ENCODE measurements at places on chromosomes 6 and 20.

- DNase-seq: no peak
Measured at GRCh38 chr6:169169941-169170582, 83.6 kb downstream of the THBS2 start.

- DNase-seq: no peak
Measured at GRCh38 chr6:387293-387741, 4.2 kb upstream of the IRF4 start.

DNA sequence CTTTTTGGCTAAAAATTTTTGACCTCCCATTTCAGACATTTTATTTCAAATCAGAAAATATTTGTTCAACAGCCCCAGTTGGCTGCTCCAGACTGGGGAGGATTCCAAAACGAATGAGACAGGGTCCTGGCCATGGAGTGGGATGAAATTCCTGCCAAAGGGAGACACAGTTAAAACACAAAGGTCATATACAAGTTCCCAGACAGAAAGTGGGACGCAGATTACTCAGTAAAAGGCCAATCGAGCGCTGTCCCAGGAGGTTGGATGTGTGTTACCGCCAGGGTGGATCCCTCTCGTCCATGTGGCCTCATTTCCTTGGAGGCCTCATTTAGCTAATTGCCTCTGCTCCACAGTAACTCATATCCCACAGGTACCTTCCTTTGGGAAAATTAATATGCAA is 41.8 kb upstream of the NNAT start:
- no peak for DNase-seq

DNA sequence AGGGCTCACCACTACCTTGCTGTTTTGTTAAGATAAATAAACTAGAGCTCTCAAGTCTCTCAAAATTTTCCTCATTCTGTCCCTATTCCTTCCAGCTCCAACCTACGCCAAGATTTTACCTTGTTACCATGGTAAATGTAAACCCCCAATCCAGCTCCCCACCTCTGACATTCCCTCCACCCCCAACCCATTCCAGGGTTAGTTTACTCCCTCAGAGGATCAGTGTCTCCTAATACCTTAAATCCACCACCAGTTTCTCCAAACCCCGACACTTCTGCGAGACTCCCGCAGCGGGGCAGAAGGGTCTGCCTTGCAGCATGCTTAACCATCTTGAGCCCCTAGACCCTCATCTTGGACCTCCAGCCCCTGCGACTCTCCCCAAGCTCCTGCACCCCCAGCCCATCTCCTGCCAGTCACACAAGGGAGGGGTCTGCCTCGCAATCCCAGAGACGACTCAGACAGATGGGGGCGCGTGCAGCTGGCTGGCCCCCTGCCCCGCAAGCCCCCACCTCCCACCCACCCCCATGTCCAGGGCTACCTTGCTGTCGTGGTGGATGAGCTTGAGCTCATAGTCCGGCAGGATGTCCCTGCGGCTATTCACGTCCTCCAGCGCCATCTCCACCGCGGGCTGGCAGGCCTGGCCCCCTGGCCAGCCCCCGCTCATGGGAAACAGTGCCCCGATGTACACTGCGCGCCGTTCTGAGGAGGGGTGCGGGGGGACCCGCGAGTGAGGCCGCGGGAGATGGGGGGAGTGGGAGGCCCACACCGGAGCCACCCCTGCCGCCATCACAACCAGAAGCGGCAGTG is 5.8 kb downstream of the GABBR1 start:
- DNase-seq: no peak

GRCh38 chr20:39862470-39862891 is 826.6 kb downstream of the MAFB start:
- DNase-seq: no peak

DNA sequence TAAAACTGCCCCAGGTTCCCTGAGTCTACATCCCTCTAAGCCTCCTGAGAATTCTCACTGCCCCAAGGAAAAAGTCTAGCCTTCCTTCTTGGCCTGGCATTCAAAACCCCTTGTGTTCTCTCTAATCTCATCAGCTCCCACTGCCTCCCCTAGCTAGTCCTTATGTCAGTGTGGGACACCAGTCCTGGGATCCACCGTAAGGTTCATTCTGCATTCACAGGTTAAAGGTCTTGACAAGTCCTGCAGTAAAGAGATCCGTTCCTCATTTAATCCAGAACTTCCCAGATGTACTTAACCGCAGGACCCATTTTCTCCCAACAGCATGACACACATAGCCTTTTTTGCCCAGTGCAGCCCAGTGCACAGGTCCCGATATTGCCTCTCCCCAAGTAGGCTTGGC is 11.6 kb downstream of the MAPK13 start:
- no peak for DNase-seq

- DNase-seq: no peak
Measured at GRCh38 chr20:33229843-33230242, 6.0 kb upstream of the BPIFA1 start.

GRCh38 chr20:19259141-19259591 is 46.7 kb downstream of the SLC24A3 start:
- DNase-seq: no peak

GRCh38 chr20:48904566-48905296 is 16.8 kb upstream of the ARFGEF2 start:
- peak; percentile 29 for DNase-seq

- no peak for DNase-seq
Measured at GRCh38 chr20:40741507-40742106, 52.6 kb upstream of the MAFB start.

DNA sequence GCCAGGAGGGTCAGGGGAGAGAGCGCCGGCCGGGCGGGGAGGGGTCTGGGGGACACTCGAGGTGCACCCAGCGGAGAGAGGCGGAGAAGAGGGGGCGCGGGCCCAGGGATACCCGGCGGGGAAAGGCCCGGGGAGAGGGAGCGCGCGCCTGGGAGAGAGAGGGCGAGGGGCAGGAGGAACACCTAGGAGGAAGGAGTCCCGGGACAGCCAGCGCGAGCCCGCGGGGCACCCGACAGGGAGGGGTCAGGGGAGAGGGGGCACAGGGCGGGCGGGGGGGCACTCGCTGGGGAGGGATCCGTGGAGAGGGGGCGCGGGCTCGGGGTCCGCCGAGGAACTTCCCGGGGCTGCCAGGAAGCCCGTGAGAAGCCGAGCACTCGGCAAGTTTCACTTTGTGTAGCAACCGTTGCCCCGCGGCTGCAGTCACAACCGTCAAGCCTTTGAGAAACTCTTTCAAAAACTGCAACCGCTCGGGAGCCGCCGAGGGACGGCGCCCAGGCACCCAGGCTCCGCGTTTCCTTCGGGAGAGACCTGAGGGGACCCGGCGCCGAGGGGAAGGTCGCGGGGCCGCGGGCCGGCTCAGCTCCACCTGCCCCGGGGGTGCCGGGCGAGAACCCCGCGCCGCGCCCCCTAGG is 471 bp downstream of the EZR start:
- peak; percentile 47 for DNase-seq

DNA sequence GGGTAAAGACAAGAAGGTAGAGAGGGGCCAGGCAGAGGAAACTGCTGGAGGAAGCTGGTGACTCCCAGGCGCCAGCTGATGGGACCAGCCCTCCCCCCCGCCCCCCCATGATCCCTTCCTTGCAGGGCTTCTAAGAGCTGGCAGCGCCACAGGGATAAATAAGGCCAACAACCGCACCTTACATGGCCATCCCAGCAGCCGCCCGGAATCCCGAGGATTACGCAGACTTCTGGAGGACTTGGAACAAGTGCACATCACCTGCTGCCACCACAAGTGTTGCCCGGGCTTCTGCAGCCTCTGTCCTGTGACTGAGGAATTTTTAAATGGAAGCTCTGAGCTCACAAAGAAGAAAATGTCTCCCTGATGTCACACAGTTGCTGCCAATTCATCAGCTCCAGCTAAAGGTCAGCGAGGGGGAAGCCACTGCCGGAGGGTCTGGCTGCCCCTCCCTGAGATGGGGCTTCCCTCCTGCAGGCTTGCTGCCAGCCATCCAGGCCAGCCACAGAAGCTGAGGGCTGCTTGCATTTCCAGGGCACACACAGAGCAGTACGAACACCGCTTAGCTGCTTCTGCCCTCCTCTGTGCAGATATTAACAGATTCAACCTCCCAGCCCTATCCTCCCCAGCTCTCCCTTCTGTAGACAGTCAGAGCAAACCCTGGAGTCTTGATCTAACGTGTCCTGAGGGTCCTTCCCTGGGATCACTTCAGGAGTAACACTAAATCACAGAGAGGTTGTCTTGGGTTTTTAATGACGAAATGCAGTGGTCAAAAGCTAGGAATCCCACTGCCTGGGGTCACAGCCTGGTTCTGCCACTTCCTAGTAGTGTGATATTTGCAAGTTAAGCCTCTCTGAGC is 38.6 kb upstream of the PIM1 start:
- DNase-seq: no peak

DNA sequence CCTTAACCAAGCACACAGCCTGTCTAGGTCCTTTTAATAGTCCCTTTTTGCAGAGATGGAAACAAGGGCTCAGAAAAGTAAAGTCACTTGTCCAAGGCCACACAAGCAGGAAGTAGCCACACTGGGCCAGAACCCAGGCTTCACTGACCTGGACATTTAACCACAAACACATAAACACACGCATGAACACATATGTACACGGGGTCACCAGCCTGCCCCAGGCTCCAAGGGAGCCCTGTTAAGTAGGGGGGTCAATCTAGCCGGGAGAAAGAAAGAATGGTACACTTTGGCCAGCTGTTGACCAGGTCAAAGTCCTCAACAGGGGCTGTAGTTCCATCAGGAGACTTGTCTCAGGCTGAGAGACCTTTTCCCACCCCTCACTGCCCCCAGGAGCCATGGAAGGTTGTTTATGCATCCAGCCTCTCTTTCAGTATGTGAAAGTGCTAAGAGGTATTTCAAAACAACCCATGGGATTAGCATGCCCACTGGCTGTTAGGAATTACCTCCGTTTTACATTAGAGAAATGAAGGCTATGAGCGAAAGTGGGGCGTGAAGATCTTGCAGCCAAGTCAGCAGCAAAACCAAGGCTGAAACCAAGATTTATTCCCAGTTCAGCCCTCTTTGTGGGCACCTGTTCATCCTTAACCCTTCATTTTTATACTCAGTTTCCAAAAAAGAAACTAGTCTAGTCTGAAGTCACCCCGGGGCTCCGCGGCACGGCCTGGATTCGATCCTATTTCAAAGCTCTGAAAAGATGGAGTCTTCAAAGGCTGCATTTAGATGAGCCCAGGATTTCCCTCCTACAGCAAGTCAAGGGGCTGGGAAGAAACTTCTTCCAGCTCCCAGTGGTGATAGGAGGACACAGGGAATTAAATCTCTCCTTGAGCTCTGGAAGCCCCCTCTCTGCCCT is 9.8 kb downstream of the SDC4 start:
- no peak for DNase-seq

All from activated T-helper 1 cell treated with Interleukin-2 at 50 U/mL for 16 hours (primary cell).